Femur (tissue), 1 donor: ENCODE measurements at places on chromosomes 7 and 10.

DNA sequence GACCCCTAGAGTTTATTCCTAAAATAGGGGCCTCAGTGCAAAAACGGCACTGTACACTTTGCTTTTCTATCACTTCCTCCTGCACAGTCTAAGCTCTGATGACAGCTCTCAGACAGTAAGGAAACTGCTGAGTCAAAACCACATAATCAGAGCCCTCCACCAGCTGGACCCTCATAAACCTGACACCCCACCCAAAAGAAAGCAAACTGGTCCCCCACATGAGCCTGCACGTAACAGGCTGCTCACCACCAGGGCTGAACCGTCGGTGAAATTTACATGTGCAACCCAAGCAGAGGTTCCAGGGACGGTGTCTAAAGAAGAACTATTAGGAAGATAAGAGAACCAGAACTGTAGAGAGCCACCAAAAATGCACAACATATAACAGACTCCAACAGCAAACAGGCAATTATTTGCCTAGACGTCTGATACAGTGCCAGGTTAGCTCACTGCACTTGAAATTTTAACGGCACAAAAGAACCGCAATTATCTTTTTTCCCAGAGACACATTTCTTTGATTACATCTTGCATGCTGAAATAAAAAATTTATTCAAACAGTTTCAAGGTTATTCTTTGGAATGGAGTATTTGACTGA lies 19.6 kb downstream of the SGMS1 start:
- no peak for DNase-seq

DNA sequence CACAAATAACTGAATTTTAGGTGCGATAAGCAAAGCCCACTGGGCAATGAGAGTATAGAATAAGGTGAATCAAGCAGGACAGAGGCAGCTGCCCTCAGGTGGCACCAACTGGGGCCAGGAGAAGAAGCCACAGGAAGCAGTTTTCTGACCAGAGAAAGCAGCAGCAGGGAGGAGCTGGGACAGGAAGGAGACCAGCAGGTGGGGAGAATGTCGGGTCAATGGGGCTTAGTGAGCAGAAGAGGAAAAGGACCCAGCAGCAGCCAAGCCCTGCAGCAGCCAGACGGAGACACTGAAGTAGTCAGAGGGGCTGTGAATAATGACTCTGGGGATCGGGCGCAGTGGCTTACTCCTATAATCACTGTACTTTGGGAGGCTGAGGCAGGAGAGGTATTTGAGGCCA lies 209.6 kb upstream of the SH2B2 start:
- no peak for DNase-seq

GRCh38 chr7:123522066-123522465 lies 12.3 kb downstream of the IQUB start:
- no peak for DNase-seq

GRCh38 chr10:62585211-62585775 lies 211.1 kb downstream of the ZNF365 start:
- peak; percentile 28 for DNase-seq

- DNase-seq = no peak
These were observed 33.4 kb downstream of the FOXL3 start for GRCh38 chr7:323410-323809.

- DNase-seq = peak; percentile 58
These were observed 110.1 kb upstream of the KIF5B start for GRCh38 chr10:32166365-32166764.

GRCh38 chr10:59027975-59028655 lies 148.3 kb upstream of the PHYHIPL start:
- DNase-seq = no peak
